ENCODE measurements at places on chromosomes 1 and 21.

GRCh38 chr1:211566431-211567025 lies 12.4 kb downstream of the SLC30A1 start:
- DNase-seq = no peak

DNA sequence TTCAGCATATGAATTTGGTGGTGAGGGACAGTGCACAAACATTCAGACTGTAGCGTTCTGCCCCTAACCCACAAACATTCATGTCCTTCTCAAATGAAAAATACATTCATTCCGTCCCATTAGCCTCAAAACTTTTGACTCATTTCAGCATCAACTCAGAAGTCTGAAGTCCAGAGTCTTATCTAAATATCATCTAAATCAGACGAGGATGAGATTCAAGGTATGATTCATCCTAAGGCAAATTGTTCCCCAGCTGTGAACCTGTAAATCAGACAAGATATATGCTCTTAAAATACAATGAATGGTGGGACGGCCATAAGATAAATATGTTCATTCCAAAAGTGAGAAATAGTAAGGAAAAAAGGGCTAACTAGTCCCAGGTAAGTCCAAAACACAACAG lies 1195.6 kb upstream of the ADGRL4 start:
- no peak for DNase-seq

DNA sequence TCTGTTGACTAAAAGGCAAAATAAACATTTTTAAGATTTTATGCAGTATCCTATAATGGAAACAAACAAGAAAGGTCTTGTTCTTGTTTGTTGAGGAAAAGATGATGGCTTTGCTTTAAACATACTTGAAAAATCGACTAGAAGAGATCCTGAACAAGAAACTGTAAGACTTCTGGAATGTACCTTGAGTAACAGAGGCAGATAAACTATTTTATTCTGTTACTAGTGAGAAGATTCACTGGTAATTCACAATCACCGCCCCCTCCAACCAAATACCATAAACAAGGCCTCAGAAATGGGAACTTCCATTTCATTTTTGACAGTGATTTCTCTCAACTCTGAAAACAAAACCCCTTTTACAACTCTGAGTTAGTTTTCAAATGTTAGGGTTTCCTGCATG lies 18.1 kb downstream of the TSEN15 start:
- DNase-seq = peak; percentile 38

DNA sequence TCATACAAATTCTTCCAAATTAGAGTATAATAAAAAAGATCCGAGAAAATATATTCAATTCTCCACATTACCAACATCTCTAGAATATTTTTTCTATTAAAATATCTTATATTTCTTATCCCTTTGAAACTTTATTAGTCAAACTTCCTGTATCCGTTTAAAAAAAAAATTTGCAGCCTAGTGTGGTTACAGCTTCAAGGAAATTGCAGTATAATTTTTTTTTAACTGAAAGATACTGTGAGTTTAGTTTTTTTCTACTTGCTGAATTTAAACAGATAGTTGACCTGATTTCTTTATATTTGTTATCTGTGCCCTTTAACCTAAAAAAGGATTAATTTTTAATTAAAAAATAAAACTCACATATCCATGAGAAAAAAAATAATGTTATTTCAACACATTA lies 1.5 kb downstream of the RGS18 start:
- DNase-seq = no peak

DNA sequence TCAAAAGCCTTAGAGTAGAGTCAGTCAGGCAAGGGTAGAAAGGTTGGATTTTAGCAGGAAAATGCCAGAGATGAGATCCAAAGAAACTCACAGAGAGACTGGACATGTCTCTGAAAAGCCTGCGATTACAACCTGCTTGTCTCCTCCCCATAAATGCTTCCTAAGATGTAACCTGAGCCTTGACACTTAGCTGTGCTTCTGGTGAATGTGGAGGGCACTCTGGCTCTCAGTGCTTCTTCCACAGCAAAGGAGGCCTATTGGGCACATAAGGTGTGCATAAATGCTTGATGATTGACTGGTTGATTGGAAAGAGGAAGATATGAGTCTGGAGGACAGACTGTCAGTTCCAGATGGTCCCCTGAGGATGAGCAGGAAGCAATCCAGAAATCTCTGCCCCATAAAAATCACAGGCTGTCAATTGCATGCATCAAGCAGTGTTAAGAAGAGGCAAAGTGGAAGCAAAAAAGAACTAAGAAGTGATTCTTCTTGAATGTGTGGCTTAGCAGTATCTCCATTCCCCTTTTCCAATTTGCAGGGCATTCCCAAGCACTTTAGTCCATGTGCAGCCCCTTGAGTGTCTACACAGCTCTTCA lies 236.2 kb upstream of the RRP15 start:
- no peak for DNase-seq
